ENCODE measurements at places on chromosomes 1 and 21.
A peak's percentile ranks its signal among the peaks of the same experiment; 100 is the strongest.

- DNase-seq = no peak
Measured at GRCh38 chr1:151213560-151213959, 15.2 kb downstream of the PIP5K1A start.

- DNase-seq = no peak
Measured at GRCh38 chr21:44490816-44491215, 35.5 kb downstream of the LRRC3 start.

DNA sequence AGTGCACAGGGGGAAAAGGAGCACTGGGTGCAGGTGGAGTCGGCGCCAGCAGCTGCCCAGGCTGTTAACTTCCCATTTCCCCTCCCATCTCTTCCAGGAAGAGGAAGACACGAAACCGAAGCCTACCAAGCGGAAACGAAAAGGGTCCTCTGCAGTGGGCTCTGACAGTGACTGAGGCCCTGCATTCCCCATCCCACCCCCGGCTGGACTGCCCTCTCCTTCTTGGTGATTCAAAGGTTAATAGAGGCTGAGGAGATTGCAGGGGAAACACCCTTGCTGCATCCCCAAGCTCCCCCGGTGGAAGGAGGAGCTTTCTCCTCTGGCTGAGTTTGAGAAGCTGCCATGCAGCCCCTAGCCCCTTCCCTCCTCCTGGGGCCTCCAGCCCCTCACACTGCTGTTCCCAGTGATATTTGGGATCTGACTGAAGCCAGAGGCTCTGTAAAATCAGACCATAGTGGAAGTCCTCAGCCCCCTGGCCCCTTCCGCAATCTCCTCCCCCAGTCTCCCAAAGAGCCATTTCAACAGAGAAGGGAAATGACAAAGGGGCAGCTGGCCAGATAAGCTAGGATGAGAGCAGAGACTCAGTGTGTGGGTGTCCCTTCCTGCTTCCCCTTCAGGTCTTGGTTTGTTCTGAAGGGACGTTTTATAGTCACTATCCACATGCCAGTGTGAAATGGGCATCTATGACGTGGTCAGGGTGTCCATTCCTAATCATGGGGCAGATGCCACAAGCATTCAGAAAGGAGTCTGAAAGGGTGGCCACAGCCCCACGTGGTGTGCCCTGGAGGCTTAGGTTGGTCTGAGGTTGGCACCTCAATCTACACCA is 1.9 kb upstream of the SLC27A3 start:
- no peak for DNase-seq

GRCh38 chr1:30378991-30379581 is 344.3 kb downstream of the MATN1 start:
- no peak for DNase-seq

- no peak for DNase-seq
Measured at GRCh38 chr1:192100686-192101468, 57.4 kb upstream of the RGS18 start.

DNA sequence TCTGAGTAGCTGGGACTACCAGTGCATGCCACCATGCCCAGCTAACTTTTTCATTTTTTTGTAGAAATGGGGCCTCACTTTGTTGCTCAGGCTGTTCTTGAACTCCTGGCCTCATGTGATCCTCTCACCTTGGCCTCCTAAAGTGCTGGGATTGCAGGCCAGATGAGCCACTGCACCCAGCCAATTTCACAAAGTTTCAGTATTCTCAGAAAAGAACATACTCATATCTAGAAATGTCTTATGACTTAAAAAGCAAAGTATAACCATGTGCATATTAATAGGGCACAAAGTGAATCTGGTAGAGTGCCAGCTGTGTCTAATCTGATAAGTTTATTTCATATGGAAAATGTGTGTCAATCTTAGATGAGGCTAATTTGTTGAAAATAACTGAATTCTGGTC is 87.5 kb upstream of the CACYBP start:
- DNase-seq = no peak

- no peak for DNase-seq
Measured at GRCh38 chr1:19786988-19787423, 12.7 kb downstream of the TMCO4 start.

DNA sequence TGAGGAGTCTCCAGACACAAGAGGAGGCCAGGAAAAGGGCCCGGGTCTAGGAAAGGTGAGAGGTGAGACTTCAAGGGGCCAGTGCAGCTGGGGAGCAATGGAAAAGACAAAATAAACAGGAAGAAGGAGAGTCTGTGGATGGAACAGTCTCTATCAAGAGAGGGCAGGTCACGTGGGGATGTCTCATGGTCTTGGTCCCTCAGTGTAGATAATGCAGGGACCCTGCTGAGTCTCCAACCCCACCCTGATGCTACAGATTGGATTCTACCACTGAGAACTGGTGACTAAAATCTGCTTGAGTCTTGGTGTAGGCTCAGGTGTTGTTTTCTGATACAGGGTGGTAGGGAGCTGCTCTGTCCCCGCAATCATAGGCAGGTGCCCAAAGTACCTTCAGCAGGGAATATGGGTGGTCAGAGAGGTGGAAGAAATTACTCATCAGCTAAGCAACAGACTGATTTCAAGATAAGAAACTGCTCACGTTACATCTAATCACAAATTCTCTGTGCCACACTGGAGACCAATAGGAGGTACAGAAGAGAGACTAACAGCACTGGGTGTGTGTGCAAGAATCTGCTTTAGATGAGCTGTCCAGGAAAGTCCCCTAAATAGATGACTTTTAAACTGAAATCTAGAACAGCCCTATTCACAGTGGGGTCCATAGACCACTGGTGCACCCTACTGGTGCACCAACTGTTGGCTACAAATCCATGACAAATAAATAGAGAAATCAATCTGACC is 101.5 kb upstream of the TLR5 start:
- no peak for DNase-seq

GRCh38 chr1:245067257-245067656 is 87.5 kb upstream of the KIF26B start:
- no peak for DNase-seq

- DNase-seq = peak; percentile 55
Measured at GRCh38 chr1:151815716-151816327, 10.6 kb upstream of the LINGO4 start.

DNA sequence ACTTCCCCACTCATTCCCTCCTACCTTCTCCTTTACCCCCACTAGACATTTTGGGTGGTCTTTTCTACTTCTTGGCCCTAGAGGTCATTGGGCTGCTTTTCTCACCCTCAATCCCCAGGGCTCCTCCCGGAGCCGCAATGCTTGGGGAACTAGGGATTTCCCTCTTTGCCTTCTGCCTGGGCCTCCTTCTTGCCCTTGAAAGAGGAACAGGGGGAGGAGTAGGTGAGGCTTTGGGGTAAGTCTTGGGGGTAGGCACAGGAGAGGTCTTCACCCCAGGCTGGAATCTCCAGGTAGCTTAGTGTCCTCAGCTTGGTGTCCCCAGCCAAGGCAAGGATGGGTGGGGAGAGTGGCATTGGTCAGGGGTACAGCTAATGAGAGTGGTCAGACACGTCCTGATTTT is 56.2 kb upstream of the EPS8L3 start:
- no peak for DNase-seq

- no peak for DNase-seq
Measured at GRCh38 chr21:17785403-17785788, 33.8 kb downstream of the C21orf91 start.

DNA sequence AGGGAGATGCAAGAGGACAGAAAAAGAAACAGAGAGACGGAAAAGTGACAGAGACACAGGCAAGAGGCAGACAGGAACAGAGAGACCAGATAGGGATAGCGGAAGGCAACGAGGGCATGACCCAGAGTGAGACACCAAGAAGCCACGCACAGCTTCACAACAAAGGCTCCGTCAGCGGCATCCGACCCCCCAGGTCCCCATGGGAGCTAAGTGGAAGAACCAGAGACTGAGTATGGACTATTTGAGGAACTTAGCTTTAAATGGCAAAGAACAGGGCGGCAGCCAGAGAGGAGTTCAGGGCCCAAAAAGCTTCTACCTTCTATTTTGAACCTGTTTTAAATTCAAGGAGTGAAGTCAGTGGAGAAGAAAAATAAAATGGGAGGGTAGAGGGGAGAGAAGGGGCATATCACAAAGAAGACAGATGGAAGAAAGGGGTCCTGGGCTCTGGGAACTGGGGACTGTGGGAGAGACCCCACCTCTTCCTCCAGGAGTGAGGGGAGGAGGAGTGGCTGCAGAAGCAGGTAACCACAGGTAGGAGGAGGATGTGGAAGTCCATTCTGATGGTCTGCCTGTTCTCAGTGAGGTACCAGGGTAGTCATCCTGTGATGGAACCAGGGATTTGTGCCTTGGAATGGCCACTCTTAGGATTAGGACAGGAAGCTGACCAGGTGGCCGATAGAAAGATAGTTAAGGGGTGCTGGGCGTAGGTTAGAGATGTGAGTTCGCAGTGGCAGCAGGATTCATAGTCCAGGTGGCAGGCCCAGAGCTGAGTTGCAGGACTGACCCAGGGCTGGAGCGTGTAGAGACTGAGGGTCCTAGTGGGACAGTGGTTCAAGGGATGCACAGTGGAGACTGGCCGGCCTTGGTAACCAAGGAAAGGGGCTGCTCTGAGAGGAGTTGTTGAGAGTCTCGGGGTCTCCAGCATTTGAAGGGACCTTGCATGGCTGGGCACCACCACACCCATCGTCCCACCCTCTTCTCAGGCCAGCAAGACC is 37.7 kb downstream of the CSMD2 start:
- DNase-seq = no peak

- DNase-seq = no peak
Measured at GRCh38 chr1:12085643-12086260, 22.6 kb downstream of the TNFRSF8 start.

DNA sequence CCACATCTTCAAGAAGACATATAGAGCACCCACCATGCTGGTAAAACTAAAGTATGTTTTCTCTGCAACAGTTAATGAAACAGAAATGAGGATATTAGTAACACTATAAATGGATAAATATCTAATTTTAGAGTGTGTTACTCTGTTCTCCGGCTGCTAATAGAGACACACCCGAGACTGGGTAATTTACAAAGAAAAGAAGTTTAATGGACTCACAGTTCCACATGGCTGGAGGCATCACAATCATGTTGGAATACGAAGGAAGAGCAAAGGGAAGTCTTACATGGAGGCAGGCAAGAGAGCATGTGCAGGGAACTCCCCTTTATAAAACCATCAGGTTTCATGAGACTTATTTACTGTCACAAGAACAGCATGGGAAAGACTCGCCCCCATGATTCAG is 287.2 kb downstream of the SRGAP2C start:
- DNase-seq = no peak

DNA sequence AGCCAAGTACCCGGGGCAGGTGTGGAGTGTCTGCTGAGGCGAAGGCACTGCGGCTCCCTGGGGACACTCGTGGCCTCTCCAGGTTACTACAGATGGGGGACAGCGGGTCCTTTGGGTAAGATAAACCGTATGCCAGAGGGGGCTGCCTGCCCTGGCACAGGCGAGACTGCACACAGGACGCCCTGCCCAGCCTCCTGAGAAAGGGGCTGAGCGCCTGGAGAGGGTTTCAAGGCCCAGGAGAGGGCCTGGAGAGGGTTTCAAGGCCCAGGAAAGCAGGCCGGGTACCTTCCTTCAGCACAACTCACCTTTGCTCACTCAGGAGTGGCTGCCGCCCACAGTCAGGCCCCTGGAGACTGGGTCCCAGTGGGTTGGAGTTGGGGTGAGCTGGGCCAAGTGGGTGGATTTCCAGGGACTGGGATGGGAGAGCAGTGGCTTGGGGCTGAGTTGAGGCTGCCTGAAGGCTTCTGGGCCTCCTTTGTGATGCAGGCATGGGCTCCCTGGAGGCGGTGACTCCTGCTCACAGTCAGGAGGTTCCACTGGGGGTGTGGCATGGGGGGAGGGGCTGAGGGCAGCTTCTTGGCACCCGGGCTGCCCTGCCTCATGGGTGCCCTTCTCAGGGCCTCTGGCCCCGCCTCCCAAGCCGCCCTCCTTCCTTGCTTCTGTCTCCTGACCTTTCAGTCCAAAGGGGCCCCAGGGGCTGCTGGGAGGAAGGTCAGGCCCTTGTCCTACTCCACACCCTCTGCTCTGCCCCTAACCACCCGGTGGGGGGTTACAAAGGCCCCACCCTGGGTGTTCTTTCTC is at the start of gene MMEL1:
Gene MMEL1 (minus strand): TSS at position 456 of the 801 bp plus-strand sequence. CDS start 3,532 bp downstream, outside the sequence.
- no peak for DNase-seq

DNA sequence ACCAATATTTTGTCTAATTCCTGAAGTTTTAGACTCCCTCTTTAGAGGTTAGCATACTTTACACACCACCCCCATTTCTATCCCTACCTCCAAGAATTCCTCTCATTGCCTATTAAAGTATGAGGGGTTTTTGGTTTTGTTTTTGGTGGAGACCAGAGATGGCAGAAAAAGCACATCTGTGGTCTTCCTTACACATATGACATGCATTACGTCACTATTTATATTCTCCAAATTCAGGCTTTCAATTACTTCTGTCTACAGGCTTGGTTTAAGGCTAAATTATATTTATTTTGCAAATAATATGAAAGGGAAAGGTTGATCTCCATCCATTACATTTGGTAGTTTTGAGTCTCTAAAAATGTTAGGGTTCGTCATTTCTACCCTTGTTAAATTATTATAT is 674.6 kb downstream of the LMO4 start:
- no peak for DNase-seq

DNA sequence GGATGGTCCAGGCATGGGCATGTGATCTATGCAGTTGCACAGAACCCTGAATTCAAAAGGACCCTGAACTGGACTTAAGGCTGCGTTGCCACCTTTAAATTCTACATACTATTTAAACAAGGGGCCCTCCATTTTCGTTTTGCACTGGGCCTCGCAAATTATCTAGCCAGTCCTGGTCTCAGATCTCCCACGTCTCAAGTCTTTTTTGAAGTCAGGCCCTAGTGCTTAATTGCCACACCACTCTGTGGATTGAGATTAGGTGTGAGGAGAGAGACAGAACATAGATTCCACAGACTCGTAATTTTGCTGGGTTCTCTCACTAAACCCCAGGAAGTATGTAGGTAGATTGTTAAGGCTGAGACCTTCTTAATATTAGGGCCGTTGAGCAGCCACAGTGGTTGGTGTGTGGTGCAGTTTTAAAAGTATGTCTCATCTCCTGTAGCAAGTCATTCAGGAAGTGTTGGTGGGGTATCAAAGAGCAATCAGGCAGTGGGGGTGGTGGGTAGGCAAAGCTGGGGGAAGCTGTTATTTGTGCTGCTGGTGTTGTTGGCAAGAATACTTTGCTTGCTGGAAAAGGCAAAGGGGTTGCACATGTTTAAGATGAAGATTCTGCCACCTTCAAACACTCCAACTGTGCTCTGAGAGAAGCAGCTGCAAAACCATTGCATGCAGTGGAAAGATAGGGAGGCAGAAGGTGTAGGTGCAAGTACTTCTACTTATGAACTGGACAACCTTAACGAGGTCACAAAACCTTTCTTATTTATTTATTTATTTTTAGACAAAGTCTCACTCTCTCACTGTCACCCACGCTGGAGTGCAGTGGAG is 11.2 kb downstream of the CD84 start:
- peak; percentile 44 for DNase-seq

GRCh38 chr1:181504399-181504842 is 21.1 kb downstream of the CACNA1E start:
- no peak for DNase-seq

GRCh38 chr21:45304945-45305344 is 17.2 kb upstream of the POFUT2 start:
- peak; percentile 32 for DNase-seq

DNA sequence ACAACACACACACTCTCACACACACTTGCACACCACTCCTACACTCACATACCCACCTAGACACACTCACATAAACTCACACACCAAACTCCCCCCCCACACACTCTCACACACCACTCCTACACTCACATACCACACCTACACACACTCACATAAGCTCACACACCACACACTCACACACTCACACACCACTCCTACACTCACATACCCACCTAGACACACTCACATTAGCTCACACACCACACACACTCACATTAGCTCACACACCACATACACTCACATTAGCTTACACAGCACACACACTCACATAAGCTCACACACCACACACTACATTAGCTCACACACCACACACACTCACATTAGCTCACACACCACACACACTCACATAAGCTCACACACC is 33.1 kb downstream of the OPTC start:
- DNase-seq = no peak
